Tibial nerve (tissue), 4 donors: ENCODE measurements at places on chromosomes 7 and 10. TPM values are rescaled to one million over a fixed set of nuclear protein-coding genes. Genes with fewer than 3 reads are reported as not detected.

DNA sequence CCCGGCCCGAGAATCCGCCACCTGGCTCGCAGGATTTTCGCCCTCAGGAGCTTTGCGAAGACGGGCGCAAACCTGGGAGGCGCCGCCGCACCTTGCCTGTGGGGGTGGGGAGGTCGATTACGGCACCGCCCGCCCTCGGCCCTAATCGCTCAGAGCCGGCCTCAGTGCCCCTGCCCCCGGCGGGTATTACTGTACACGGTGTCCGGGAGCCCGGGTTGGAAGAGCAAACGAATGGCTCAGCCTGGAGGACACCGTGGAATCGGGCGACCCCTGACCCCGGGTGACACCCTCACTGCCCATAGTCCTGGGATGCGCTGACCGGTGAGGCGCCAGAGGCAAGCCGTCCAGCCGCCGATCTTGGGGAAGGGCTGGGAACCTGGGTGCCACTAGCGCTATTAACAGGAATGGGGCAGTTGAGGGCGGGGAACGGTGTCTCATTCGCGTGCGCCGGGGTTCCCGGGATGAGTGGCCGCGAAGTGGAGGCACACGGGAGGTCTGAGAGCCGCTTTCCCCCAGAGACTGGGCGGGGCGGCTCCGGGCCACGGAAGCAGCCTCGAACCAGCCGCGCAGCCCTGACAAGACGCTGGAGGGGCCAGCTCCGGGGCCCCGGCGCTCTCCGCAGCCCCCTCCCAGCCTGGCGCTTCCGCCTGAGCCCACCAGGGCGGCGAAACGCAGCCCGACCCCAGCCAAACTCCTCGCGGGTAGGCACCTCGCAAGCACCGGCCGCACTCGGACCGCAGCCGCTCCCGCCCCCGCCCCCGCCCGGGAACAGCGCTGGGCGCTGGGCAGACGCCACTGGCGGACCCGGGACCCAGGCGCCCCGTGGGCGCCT is 167.5 kb downstream of the NRF1 start:
- no peak for DNase-seq

DNA sequence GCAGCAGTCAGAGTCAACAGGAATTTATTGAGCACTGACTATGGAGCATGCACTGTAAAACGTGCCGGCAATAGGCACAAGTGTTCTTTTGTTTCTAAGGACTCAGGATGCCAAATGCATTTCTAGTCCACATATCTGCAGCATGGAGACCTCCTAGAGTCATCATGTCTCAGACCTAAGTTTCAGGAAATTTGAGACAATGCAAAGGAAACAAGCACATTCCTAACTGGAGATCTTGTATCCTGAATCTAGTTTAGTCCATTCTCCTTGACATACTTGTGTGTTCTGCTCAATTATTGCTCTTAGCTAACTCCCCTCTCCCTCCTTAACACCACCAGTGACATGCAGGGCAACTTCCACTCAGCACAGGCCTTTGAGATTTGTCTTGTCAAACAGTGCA is 173.2 kb downstream of the ZNF438 start:
- DNase-seq, result no peak

The BICC1 gene
- total RNA-seq, result 29.9 TPM

The SYT15B gene
- total RNA-seq, result 4.6 TPM

The LHFPL3 gene
- not detected for total RNA-seq

The TMEM243 gene
- total RNA-seq, result 52.7 TPM

The OR6V1 gene
- not detected for total RNA-seq

DNA sequence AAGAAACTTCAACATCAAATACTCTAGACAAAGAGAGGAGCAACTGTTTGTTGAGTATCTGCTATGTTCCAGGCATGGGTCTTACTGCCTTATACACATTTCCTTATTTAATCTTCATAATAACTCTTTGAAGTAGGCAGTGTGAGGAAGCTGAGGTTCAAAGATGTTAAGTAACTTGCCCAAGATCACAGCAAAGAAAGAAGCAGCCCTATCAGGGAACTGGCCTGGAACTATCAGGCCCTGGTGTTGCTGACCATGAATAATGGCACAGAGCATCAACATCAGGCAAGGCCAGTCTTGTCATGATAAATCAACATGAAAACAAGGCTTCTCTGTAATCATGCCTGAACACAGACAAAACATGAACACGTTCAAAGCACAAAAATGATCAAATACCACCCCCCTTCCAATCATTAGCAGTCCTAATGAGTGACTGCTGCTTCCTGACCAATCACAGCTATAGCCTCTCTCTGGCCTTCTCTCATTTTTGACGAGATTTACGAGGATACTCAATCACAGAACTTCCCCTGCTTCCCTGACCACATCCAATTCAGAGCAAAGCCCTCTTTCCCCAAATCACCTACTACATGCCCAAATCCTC is 2.3 kb downstream of the GSDME start:
- no peak for DNase-seq

DNA sequence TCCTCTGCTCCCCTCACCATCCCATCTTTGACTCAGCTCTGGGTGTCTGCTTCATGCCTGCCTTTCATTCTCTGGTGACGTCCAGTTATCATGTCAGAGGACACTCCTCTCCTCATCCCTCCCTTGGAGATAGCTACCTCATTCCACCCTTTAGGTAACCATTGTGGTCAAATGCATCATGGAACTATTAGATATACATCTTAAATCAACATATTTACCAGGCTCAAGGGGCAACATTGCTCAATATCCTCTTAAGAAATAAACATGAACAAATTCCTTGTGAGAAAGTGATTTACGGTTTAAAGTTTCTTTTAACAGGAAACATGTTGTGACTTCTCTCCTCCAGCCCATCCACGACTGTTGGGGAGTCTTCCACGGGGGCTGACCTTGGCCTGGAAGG is 511.6 kb upstream of the IGFBP3 start:
- no peak for DNase-seq

The SFTPA2 gene
- 0.44 TPM for total RNA-seq

GRCh38 chr10:92886334-92886961 is 38.1 kb downstream of the EXOC6 start:
- no peak for DNase-seq

- no peak for DNase-seq
These were observed 36.9 kb downstream of the TAF3 start for GRCh38 chr10:7855205-7855604.

DNA sequence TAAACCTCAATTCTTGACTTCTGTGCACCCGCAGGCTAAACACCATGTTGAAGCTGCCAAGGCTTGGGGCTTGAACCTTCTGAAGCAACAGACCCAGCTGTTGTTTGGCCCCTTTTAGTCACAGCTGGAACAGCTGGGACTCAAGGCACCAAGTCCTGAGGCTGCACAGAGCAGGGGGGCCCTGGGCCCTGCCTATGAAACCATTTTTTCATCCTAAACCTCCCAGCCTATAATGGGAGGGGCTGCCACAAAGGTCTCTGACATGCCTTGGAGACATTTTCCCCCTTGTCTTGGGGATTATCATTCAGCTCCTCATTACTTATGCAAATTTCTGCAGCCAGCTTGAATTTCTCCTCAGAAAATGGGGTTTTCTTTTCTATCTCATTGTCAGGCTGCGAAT is 31.8 kb downstream of the LMBR1 start:
- DNase-seq, result no peak

DNA sequence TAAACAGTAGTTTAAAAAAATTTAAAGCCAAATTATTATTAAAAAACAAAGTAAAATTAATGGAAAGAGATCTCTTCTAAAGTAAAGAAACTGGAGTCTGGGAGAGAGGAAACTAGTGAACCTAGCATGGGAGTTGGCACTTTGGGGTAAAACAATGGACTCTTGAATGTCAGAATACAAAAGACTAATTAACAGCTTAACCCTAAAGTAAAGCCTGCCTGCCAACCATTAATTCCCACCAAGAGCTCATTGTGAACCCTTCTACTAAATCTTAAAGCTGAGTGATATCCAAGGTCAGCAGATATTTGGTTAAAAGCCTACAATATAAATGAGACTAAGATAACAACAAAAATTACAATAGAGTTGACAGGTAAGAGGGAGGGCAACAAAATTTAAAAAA is 36.5 kb downstream of the KMT2C start:
- no peak for DNase-seq

- no peak for DNase-seq
These were observed 109.3 kb downstream of the ETV1 start for GRCh38 chr7:13879994-13880686.

DNA sequence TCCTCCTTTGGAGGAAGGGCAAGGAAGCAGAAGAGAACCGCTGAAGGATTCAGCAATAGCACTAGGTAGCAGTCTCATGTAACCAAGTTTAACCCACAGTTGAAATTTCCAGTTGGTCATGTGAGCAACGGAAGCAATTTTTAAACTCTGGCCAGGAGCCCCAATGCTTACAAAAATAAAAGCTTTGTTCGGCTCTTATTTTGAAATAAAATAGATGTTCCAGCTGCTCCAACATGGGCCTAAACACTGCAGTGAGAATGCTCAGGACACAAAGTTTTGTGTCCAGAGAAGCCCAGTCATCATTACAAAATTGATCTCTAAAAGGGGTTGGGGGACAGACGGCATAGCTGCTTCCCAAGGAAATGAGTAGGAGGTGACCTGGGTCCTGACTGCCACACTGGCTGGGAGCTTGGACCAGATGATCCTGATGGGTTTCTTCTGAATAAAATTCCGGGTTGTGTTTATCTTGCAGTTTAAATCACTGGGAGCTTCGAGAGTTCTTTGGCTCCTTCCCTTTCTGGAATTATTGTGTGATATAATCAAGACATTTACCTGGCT is 452 bp upstream of the TMEM140 start:
- DNase-seq, result no peak

DNA sequence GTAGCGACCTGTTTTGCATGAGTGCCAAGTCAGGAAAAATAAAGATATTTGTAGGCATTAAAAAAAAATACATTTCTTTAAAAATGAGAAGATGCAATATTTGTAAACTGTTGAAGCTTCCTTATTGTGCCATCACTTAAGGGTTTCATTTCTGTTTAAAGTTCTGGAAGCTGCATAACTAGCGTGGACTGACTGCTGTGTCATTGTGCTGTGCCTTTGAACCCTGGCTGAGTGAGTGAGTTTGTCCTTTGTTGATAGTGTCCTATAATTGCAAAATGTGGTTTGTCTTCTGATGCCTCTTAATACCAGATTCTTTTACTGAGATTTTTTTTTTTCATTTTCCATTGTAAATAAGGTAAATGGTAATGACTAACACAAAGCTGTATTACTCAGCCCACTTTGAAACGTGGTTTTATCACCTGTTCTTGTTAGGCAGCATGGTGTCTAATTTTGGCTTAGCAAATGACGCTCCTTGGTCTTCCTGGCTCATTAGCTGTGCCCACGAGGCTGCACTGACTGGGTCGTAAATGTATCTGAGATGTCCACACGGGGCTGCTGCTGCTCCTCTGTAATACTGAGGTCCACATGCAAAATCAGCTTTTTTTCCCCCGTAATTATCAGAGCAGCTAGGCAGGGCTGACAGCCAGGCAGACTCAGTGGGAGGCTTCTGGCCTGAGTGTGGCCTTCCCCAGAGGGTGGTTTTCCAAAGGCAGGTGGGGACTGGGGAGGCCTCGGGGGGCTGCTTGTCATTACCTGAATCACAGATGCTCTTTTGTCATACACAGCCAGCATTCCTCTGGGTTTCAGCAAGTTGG is 14.8 kb downstream of the ZSCAN25 start:
- no peak for DNase-seq

The CYP2C19 gene
- total RNA-seq, result not detected

GRCh38 chr7:80860554-80860953 is 58.3 kb downstream of the SEMA3C start:
- no peak for DNase-seq
